Colonic mucosa (tissue), 4 donors: ENCODE measurements at places on chromosomes 13 and 19.

GRCh38 chr13:31538067-31539042 lies 201.0 kb upstream of the RXFP2 start:
- DNase-seq = peak; percentile 25

DNA sequence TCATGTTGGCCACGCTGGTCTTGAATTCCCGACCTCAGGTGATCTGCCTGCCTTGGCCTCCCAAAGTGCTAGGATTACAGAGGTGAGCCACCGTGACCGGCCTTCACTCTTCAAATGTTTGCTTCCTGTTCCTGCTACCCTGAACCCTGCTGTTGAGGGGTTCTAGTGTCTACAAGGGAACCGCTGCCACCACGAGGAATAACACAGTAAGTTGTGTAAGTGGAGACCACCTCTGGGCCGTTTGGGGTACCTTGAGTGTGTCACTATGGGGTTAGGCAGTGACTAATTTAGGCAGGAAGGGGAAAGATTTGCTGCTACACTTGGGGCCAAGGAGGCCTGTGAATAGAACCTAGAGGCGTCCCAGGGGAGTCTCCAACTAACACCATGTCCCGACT lies 2.2 kb upstream of the MYADM start:
- DNase-seq = no peak

GRCh38 chr13:110333837-110334236 lies 26.8 kb downstream of the COL4A2 start:
- DNase-seq = no peak

GRCh38 chr19:36032251-36033104 lies at the start of gene CLIP3:
Gene CLIP3, minus strand, starts transcription at chr19:36032873. Its CDS starts 516 bp downstream, at chr19:36032357.
- DNase-seq = peak; percentile 32

- DNase-seq = peak; percentile 47
Observed at GRCh38 chr13:20828539-20829364, 55.0 kb upstream of the EEF1AKMT1 start.

DNA sequence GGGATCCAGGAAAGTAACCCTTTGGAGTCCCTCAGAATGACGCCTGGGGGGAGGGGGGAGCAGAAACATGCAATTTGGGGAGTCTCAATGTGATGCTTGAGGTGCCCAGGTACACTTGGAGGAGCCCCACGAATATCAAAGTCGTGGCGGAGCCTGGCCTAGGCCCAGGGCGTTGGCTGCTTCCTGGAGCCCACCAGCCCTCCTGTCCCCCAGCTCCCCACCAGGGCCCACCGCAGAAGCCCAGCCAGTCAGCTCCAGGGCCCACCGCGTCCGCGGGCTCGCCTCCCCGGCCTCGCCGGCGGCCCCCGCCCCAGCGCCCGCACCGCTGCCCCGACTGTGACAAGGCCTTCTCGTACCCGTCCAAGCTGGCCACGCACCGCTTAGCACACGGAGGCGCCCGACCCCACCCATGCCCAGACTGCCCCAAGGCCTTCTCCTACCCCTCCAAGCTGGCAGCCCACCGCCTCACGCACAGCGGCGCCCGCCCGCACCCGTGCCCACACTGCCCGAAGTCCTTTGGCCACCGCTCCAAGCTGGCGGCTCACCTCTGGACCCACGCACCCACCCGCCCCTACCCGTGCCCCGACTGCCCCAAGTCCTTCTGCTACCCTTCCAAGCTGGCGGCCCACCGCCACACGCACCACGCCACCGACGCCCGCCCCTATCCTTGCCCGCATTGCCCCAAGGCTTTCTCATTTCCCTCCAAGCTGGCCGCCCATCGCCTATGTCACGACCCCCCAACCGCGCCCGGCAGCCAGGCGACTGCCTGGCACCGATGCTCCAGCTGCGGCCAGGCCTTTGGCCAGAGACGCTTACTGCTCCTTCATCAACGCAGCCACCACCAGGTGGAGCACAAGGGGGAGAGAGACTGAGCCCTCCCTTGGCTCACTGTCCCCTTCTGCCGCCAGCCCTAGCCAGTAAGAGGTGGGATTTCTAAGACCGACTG lies 2.1 kb downstream of the ZNF575 start:
- peak; percentile 59 for DNase-seq

GRCh38 chr19:17391371-17392151 lies 2.4 kb downstream of the CCDC194 start:
- DNase-seq = no peak

GRCh38 chr13:33956346-33956745 lies 138.4 kb downstream of the RFC3 start:
- no peak for DNase-seq

DNA sequence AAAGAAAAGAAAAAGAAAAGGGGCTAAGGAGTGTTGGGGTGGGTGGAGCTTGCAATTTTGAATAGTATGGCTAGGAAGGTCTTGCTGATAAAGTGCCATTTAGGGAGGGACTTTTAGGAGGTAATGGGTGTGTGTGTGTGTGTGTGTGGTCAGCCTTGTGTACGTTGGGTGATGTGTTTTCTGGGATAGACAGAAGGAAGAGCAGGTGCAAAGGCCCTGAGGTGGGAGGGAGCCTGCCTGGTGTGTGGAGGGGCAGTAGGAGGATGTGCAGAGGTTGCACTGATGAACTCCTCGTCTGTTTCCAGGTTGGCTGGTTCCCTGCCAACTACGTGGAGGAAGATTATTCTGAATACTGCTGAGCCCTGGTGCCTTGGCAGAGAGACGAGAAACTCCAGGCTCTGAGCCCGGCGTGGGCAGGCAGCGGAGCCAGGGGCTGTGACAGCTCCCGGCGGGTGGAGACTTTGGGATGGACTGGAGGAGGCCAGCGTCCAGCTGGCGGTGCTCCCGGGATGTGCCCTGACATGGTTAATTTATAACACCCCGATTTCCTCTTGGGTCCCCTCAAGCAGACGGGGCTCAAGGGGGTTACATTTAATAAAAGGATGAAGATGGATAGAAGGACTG lies 30.5 kb upstream of the ADGRE1 start:
- DNase-seq = no peak

GRCh38 chr13:94917824-94918223 lies 205.5 kb upstream of the SOX21 start:
- no peak for DNase-seq

GRCh38 chr13:91119643-91120042 lies 227.8 kb upstream of the MIR17HG start:
- no peak for DNase-seq

DNA sequence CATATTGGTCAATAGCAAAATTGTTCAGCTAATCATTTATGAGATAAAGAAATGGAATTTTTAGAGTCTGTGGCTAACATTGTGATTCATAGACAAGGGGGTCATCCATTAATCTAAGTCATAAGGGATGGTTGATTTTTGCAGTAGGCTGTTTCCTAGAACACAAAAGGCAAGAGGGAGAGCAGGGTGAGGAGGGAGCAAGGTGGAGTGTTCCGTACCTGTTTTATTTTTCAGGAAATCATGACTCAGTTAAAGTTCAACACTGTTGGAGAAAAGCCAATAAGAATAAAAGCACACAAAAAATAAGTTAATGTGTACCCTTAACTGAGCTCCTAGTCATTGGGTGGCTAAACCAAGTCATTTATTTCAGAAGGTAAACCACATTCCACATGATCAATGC lies 512.4 kb upstream of the ATXN8OS start:
- DNase-seq = no peak

GRCh38 chr13:48400090-48400694 lies 12.7 kb downstream of the LPAR6 start:
- DNase-seq = no peak

- DNase-seq = no peak
Observed at GRCh38 chr19:28322491-28322890, 890.5 kb downstream of the UQCRFS1 start.

- no peak for DNase-seq
Observed at GRCh38 chr13:44331912-44332851, 41.4 kb upstream of the SERP2 start.

- peak; percentile 42 for DNase-seq
Observed at GRCh38 chr19:5292822-5293611, 47.6 kb downstream of the PTPRS start.

GRCh38 chr19:4217429-4218264 lies 11.7 kb upstream of the EBI3 start:
- no peak for DNase-seq

- peak; percentile 39 for DNase-seq
Observed at GRCh38 chr13:102597029-102597961, 509 bp downstream of the TPP2 start.

- peak; percentile 20 for DNase-seq
Observed at GRCh38 chr19:15529774-15530372, 21.5 kb downstream of the CYP4F22 start.

DNA sequence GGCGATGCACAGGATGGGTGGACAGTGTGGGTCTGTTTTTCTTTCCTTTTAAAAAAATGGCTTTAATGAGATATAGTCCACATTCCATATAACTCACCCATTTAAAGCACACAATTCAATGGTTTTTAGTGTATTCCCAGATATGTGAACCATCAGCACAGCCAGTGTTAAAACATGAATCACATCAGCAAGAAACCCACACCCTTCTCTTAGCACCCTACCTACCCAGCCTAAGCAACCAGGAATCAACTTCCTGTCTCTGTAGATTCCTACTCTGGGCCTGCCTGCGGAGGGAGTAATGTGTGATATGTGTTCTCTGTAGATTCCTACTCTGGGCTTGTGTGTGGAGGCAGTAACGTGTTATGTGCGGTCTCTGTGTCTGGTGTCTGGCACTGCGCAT lies 11.9 kb downstream of the TMEM255B start:
- DNase-seq = no peak

DNA sequence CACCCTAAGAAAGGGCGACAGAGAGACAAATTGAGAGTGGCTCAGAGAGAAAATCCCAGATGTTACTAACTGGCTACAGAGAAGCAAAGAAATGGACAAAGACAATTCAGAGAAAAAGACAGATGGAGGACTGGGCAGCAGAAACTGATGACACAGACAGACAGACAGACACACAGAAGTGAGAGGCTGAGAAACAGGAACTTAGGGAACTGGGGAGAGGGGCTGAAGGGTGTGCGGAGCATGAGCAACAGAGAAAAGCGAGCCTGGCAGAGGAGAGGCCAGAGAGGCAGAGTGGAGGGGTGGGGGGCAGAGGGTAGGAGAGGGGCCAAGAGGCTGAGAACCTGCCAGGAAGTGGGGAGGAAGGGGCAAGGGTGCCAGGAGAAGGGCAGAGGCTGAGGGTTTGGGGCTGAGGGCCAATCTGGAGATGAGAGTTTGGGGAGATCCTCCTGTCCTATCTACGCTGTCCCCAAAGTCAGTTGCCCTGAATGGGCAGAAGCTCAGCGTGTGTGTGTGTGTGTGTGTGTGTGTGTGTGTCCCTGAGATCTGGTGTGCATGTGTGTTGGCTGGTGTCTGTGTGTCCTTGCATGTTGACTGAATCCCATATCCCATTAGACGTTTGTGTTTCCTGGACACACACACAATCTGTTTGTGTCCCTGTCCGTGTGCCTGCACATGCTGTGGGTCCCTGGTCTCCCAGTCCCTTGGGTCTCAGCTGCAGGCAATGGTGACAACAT lies 5.6 kb upstream of the ERFL start:
- no peak for DNase-seq

DNA sequence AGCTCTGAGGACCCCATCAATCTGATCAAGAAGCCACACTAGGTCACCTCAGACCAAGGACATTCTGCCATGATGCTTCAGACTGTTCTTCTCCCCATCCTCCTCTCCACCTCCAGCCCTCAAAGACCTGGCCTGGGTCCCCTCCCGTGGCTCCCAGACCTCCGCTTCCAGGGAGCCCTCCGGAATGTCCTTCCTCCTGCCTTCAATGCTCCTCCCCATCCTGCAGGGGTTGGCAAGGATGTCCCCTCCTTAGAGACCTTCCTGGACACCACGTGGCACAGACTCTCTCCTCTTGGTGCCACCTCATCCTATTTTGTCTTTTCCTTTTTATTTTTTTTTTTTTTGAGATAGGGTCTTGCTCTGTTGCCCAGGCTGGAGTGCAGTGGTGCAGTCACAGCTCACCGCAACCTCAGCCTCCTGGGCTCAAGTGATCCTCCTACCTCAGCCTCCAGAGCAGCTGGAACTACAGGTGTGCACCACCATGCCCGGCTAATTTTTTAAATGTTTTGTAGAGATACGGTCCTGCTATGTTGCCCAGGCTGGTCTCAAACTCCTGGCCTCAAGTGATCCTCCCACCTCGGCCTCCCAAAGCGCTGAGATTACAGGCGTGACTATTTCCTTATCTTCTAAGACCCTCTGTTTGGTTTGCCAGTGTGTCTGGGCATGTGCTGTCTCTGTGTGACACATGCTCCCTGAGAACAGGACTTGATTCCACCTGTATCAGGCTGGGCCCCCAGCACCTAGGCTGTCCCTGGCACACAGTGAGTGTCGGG lies 84.9 kb downstream of the GNG7 start:
- no peak for DNase-seq

- peak; percentile 42 for DNase-seq
Observed at GRCh38 chr13:45119469-45119990, 780 bp upstream of the GTF2F2 start.

DNA sequence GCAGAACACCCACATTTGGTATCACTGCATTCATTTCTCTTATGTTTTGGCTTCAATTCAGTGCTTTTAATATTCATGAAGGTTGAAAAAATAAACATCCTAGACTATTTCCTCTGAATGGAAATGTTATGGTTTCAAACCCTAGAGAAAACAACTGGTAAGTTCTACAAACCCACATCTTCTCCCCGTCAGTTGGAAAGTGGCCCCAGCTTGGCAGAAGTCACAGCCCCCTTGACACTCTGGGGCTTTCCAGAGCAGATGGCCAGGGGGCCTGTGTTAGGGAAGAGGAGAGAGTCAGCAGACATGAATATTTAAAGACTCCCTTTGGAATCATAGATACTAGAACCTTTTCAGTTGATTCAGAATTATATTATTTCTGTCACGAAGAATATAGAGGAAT lies 123.9 kb downstream of the SHISA2 start:
- no peak for DNase-seq

GRCh38 chr19:39916236-39916635 lies 18.2 kb downstream of the FCGBP start:
- DNase-seq = peak; percentile 18
